Cortex of kidney (tissue), 1 donor: ENCODE measurements at places on chromosomes 3 and 15.

- DNase-seq = no peak
Measured at GRCh38 chr3:102105193-102105592, 255.9 kb downstream of the NFKBIZ start.

DNA sequence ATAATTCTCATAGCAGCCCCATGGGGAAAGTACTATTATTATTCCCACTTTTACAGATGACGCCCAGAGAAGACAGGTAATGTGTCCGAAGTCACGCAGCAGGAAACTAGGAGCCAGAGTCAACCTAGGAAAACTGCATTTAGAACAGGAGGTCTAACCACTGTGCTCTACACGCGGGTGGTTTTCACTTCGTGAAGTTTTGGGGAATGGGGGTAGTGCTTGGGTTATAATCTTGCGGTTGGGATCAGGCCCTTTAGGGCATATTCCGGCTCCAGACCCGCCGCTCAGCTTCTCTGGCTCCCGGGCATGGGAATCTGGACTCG lies 5.2 kb downstream of the TPM1 start:
- DNase-seq = no peak

DNA sequence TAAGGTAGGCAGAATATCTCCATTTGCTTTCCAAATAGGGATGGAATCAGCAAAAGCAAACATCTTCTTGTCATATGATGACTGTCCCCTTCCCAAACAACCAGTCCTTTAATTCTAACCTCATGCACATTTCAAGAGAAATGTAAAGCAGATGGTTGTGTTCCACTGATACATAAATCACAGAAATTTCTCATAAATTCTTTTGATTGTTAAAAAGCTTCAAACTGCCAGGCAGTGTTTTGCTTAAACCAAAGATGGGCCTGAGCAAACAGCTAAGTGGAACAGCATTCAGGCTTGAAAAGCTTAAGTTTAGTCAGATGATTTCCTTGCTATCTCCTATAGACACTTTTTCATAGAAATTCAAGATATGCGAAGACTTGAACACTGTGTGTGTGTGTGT lies 74.3 kb upstream of the SOX2 start:
- no peak for DNase-seq

DNA sequence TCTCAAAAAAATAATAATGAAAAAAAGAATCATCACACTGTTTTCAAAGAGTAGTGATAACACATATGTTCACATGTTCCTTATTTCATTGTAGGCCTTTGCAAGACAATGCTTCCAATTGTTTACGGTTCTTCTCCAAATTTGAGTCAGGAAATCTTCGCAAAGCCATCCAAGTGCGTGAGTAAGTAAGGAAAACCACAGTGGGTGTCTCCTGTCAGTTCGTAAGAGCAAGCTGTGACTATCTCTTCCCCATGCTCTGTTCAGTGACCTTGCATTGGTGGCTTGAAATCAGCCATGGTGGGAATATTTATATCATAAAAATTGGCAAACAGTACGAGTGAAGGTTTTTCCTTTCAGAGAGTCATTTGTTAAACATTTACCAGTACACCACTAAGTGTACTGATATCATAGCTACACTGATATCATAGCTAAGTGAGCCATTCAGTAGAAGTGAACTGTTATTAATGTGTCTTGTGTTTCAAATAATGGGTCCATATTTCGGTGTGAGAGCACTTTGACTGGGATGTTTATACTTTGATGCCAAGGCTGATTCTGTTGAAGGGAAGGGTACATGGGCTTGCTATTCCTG lies 187.3 kb downstream of the AGBL1 start:
- no peak for DNase-seq

- DNase-seq = no peak
Measured at GRCh38 chr3:157362348-157362747, 74.3 kb upstream of the PTX3 start.

- no peak for DNase-seq
Measured at GRCh38 chr15:49412797-49413196, 10.2 kb upstream of the FGF7 start.

- no peak for DNase-seq
Measured at GRCh38 chr15:69753867-69754266, 301.2 kb downstream of the RPLP1 start.

GRCh38 chr15:68732451-68732850 lies 88.2 kb downstream of the ANP32A start:
- no peak for DNase-seq

- DNase-seq = no peak
Measured at GRCh38 chr15:66115568-66116206, 137.9 kb downstream of the MEGF11 start.

DNA sequence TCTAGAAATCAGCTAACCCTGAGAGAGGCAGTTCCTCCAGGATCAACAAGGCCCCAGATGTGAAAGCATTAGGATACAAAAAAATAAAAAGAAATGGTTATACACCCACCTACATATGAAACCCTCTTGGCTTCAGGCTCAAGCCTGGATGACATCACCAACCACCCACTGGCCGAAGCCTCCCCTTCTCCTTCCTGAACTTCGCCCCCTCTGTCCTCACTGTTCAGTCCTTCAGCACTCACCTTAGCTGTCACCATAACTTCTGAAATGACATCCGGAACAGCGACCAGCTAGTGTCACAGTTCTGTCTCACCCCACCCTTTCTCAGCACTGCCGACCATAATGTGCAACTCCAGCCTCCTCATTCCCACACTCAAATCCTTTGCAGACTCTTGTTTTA lies 98.7 kb downstream of the PLCH1 start:
- no peak for DNase-seq

DNA sequence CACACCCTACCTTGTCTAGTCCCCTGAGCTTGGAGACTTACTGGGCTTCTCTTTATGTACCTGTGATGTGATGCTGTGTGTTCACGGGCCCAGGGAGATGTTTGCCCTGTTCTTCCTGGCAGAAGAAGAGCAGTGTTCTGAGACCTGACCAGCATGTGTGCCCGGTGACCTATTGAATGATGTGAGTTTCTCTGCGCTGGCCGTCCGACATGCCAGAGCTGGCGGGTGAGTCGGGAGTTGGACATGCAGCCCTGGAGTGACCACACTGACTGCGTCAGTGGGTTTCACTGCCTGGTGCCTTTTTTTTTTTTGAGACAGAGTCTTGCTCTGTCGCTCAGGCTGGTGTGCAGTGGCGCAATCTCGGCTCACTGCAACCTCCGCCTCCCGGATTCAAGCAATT lies 42.3 kb downstream of the CGNL1 start:
- DNase-seq = no peak

GRCh38 chr3:162437480-162437879 lies 940.9 kb downstream of the OTOL1 start:
- no peak for DNase-seq

DNA sequence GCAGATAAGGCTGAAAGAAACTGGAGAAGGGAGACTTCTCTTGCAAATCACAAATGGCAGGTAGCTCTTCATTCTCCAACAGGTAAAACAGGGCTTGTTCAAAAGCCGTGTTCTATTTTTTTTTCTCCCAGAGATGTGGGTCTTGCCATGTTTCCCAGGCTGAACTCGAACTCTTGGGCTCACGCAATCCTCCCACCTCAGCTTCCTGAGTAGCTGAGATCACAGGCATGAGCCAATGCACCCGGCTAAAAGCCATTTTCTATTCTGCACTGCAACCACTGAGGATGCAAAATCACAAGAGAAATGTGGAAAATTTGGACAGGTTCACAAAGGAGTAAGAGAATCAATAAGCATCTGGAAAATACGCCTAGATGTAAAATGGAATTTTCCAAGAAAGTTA lies 19.5 kb downstream of the EIF4E3 start:
- no peak for DNase-seq

- DNase-seq = no peak
Measured at GRCh38 chr15:86193716-86194380, 114.2 kb downstream of the AGBL1 start.

DNA sequence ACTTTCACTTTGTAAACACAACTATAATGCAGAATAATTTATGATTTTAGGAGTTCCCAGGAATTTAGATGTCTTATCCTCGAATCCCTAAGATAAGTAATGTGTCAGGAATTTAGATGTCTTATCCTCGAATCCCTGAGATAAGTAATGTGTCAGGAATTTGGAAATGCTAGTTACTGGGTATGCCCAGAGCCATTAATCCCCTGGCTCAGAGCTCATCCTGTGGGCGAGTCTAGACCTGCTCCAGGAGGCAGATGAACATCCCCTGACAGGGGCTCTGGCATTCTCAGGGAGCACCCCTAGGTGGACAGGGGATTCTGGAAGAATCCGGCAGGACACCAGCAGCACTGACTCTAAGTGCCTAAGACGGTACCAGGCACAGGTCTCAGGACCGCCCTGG lies 163.3 kb downstream of the ARRDC4 start:
- no peak for DNase-seq

DNA sequence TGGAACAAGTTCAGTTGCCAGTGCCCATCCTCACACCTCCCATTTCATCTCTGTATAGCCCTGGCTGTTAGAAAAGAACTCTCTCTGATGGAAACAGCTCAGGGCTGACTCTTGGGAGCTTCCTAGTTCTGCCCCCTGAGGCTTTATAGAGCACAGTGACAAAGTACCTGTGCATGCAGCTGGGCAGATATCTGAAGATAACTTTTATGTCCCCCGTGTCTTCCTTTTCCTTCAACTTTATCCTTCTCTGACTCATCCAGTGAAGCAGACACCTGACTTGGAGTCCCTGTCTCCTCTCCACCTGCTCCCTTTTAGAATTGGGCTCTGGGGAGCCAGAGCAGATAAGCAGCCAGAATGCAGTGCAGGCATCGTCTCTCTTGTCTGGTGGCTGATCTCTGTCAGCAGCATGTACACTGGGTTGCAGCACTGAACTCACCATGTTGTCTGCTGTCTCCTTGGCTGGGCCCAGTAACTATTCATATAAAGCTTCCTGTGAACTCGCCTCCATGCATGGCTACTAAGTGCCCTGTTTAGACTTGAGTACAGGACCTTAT lies 53.9 kb upstream of the PLXNA1 start:
- DNase-seq = no peak

DNA sequence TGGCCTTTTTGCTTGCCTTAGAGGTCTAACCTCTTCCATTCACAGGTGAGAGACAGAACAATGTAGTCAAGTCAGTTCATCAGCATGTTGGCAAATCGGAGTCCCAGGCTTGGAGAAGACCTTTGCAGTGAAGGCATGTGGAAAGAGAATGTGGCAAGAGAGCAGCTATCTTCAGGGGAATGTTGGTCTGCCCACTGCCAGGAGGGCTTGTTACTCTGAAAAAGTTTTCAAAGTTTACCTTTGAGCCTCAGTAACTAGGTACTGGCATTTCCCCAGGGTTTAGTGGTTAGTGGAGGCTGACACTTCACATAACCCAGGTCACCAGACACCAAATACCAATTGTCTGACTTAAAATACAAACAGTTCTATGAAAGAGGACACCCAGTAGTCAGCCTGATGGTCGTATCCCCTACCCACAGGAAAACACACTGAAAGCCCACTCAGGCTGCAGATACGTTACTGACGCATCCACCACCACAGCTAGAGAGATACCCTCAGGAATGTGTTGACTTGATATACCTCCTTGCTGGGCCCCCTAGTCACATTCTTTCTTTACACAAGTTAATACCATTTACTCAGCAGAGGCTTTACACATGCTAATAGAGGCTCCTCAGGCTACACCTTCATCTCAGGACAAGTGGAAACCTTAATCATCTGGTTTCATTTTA lies 9.7 kb upstream of the ARID3B start:
- DNase-seq = no peak

GRCh38 chr3:107953722-107954121 lies 137.1 kb downstream of the CD47 start:
- no peak for DNase-seq

GRCh38 chr3:10189557-10190354 lies 25.0 kb downstream of the IRAK2 start:
- no peak for DNase-seq

GRCh38 chr3:111615880-111616279 lies 20.7 kb upstream of the ZBED2 start:
- DNase-seq = no peak

DNA sequence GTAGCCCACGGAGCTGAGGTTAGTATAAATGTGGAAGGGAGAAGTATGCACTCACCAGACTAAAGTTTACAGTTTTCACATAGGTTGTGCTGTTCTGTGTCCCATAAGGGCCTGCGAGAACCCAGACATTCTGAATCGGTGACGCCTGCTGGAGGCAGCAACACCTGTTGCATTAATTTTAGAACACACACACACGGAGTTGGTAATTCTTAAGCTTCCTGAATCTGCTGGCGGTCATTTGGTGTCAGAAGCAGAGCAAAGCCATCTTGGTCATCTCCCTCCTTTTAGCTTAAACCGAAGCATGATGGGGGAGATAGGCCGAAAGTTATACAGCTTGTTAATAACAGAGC lies 41.1 kb upstream of the AP3B2 start:
- no peak for DNase-seq

GRCh38 chr15:68463996-68464395 lies 32.0 kb upstream of the ITGA11 start:
- no peak for DNase-seq

DNA sequence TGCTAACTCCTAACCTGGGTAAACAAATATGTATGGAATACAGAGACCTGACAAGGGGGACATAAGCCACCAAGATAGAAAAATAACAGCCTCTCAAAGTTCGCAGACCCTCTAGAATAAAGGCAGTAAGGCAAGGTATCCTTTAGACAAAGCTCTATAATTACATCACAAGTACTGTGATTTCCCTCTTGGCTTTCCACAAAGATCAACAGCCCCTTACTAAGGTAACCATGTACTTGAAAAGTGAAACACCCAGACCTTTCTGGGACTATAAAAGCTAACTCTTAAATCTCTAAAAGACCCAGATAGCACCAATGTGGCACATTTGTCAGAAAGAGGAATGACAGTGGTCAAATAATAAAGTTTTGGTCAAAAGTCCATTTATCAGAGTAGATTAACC lies 51.9 kb downstream of the TBL1XR1 start:
- no peak for DNase-seq

DNA sequence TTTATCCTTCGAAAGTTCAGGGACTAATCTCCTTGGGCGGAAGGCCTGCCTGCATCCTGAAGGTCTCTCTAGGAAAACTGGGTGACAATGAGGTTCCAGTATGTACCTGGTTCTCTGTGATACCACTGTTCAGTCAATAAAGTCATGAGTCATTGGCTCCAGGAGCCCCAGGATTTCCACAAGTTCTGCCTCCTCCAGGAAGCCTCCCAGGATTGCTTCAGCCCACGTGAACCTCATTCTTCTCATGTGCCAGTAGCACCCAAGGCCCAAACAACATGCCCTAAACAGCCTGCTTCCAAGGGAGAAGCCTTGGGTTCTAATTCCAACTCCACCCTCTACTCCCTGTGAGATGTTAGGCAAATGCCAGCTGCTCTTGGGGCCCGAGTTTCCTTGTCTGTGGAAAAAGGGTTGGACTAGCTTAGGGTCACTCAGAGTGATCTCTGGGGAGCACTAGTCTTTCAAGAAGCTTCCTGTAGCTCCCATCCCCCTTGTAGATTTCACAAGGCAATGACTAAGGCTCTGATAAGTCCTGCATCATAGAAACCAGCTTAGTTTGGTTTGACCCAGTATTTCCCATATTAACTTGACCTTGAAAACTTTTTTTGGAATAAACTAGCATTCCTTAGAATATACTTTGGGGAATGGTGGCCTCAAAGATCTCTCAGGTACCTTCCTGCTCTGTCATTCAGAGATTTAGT lies 118.3 kb upstream of the ATP2B2 start:
- no peak for DNase-seq

GRCh38 chr15:40295877-40296560 lies 11.7 kb downstream of the PLCB2 start:
- no peak for DNase-seq
